ENCODE measurements at places on chromosomes 4 and X. TPM values are rescaled to one million over a fixed set of nuclear protein-coding genes. Genes with fewer than 3 reads are reported as not detected.

GRCh38 chr4:151430740-151431457 lies 21.9 kb downstream of the FHIP1A start:
- no peak for DNase-seq

DNA sequence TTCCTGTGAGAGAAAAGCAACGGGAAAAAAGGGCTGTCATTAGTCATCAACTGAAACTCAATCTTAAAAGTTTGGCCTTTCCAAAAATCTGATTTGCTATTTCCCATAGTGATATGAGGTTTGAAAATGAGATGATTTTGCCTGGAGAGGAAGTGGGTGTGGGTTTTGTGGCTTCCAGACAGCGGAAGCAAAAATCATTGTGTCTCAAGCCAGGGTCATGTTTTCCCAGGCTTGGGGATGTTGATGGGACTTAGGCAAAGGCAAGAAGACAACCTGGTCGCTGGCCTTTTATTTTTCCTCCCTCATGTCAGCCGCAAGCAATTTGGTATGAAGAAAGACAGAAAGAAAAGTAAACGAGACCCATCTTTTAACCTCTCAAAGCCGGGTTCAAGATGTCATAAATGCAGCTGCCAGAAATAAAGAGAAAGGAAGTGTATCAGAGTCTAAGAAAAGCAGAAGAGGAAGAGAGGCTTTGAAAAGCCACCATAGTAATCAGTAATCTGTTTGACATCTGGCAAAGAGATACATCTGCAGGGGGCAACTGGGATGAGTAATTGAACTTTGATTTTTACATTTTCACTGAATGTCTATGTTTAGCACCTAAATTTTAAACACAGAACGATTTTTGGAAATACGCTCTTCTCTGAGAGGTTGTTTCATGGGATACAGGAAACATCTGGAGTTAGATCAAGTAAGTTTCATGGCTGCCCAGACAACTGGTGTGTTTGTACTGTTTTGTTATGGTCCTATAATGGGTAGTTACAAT lies 521.6 kb upstream of the SLIT2 start:
- no peak for DNase-seq

DNA sequence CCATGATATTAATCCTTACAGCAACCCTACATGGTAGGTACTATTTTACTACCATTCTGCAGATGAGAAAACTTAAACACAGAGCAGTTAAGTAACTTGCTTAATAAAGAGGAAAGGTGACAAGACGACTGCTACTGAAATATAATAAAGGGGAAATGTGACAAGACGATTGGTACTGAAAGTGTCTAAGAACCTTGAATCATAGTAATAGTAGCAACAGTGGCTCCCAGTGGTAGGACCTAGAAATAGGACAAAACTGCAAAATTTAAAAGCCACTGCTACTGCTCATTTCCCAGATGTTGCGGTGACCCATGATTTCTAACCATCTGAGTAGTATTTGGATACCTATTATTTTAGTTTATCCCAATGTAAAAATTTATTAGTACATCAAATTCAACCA lies 89.5 kb downstream of the TASL start:
- no peak for DNase-seq

GRCh38 chr4:10207116-10207515 lies 90.5 kb upstream of the WDR1 start:
- no peak for DNase-seq

DNA sequence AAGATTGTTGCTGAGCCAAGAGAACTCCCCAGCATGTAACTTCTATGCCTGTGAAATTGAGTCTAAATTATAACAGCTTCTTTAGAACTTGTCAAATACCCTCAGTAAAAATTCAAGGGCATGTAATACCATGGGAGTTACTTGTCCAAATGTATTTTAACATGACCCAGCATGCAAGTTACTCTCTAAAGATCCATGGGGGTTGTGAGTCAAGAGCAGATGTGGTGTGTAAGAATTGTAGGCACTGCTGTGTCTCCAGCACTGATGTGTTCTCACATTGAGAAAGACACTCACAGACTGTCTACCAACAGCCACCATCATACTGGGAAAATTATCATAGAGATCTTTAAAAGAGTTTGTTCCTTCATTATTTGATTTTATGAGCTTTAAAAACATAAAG lies 237.4 kb upstream of the IL1RAPL1 start:
- no peak for DNase-seq

- DNase-seq: no peak
Observed at GRCh38 chr4:56551516-56551915, 45.9 kb downstream of the ARL9 start.

- no peak for DNase-seq
Observed at GRCh38 chrX:70664726-70665125, 220.1 kb downstream of the DLG3 start.

- DNase-seq: no peak
Observed at GRCh38 chr4:106647451-106647850, 278.9 kb upstream of the GIMD1 start.

- DNase-seq: no peak
Observed at GRCh38 chr4:102560115-102560514, 59.0 kb downstream of the NFKB1 start.

EDA gene
- total RNA-seq: not detected

ERCC6L gene
- 0.18 TPM for total RNA-seq

DGAT2L6 gene
- not detected for total RNA-seq

HERC6 gene
- total RNA-seq: 5.8 TPM

NCBP2L gene
- total RNA-seq: not detected

ESX1 gene
- total RNA-seq: not detected

MAGEA9 gene
- not detected for total RNA-seq

SORCS2 gene
- 9.9 TPM for total RNA-seq

ZDHHC15 gene
- not detected for total RNA-seq

PF4V1 gene
- total RNA-seq: not detected

ABCE1 gene
- total RNA-seq: 15.4 TPM

GPR143 gene
- not detected for total RNA-seq

SPANXD gene
- not detected for total RNA-seq

ENPP6 gene
- total RNA-seq: 0.35 TPM
